Activated B cell treated with CpG ODN at 0.5 μM for 24 hours (primary cell): ENCODE measurements at places on chromosomes 11 and 22.
A peak's percentile ranks its signal among the peaks of the same experiment; 100 is the strongest.

GRCh38 chr11:15958910-15959309, 397.4 kb downstream of the SOX6 start:
- no peak for DNase-seq

- no peak for DNase-seq
Measured at GRCh38 chr11:23423656-23424055, 563.4 kb upstream of the CCDC179 start.

DNA sequence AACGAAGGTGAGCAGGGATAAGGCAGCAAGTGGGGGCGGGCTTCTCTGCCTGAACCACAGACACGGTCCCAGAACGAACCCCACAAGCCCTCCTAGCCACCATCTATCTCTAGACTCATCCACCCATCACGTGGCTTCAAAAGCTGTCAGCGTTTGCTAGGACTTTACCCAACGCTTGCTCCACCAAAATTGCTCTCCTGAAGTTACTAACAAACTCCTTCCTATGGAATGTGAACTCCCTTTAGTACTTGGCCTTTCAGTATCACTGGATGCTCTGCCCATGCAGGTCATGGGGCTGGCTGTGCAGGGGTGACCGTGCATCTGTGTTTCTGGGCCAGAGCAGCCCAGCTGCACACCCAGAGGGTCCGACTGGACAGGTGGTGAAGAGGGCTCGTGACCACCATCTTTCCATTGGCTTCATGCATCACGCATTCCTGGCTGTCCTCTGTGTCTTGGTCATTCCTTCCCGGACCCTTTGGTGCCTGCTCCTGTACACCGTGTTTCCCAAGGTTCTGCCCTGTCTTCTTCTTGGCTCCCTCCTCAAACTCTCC, 85.1 kb downstream of the MYO7A start:
- DNase-seq, result no peak

GRCh38 chr11:1554981-1555712, 16.9 kb downstream of the DUSP8 start:
- no peak for DNase-seq

- peak; percentile 83 for DNase-seq
Measured at GRCh38 chr22:31630331-31631329, 31.4 kb downstream of the PISD start.

DNA sequence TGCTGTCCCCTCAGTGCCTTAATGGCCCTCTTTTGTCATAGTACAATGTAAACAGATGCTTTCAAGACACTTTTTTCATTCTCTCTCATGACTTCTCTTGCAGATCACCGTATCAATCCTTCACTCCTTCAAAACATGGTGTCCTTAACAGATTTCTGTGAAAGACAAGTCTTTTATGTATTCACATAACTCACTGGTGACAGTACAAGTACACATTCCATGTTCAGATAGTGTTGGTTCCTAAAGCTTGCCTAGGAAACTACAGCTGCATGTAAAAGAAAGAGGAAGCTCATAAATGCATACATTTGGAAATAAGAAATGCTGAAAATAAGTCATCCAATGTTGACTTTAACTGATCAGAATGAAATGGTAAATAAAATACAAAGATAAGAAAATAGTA, 5.0 kb upstream of the OR52E6 start:
- DNase-seq, result no peak

DNA sequence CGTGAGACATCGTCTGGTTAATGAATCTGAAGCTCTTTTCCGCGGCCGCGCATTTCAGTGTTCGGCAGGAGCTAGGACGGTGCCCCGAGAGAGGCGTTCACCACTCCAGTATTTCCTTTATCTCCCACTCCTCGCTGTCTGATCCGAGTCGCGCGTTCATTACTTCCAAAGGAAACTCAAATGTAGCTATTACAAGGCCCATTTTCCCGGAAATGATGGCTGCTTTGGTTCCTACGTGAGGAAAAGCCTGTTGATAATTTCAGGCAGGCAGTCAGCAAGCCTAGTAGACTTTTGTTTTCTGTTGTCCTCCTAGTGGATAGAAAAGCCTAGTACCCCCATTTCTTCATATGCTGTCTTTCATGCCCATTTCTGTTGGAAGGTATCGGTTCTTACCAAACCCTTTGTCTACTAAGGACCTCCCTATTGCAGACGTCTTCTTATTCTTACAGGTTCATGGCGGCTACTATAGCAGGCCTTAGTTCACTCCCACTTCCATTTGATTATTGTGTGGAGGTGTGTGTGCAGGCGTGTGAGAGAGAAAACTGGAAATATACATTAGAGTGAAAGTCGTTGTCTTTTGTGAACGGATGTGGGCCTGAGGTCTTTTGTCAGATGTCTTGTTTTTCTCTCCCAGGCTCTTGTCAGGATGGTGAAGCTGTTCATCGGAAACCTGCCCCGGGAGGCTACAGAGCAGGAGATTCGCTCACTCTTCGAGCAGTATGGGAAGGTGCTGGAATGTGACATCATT, 737 bp downstream of the RBM4 start:
- no peak for DNase-seq

- no peak for DNase-seq
Measured at GRCh38 chr22:19845054-19845722, 9.5 kb downstream of the GNB1L start.
